Stimulated activated naive CD4-positive, alpha-beta T cell treated with Interleukin-2 at 50 U/mL for 16 hours (primary cell): ENCODE measurements at places on chromosomes 3 and 15.

DNA sequence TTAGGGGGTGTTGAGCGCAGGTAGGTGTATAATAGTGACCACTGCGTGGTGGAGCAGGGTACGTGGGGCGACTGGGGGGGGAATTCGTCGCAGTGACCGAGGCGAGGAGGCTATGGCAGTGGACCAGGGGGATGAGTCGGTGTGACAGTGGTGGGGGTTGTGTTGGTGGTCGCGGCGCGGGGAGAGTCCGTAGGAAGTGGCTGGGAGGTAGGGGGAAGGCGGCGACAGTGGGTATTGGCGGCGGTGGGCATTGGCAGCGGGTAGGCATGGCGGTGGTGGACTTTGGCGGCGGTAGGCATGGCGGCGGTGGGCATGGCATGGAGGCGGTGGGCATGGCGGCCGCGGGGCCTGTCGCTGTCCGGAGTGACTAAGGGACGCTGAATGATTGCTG lies 739 bp downstream of the SNRPN start:
- no peak for DNase-seq

DNA sequence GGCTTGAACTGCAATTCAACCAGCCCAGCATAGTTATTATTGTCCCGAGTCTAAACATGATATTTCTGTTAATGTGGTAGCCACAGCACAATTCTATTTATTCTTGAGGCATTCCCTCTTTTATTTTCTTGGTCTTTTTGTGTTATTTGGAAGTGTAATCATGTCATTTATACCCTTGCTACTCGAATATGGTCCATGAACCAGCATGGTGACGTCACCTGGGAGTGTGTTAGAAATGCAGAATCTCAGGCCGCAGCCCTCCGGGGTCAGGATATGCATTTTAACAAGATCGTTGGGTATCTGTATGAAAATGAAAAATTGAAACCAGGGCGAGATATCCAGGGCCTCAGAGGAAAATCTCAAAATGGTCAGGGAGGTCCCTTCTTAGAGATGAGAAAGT lies 165.0 kb upstream of the CTDSPL start:
- no peak for DNase-seq

GRCh38 chr3:140540262-140540661 lies 137.6 kb upstream of the TRIM42 start:
- no peak for DNase-seq

DNA sequence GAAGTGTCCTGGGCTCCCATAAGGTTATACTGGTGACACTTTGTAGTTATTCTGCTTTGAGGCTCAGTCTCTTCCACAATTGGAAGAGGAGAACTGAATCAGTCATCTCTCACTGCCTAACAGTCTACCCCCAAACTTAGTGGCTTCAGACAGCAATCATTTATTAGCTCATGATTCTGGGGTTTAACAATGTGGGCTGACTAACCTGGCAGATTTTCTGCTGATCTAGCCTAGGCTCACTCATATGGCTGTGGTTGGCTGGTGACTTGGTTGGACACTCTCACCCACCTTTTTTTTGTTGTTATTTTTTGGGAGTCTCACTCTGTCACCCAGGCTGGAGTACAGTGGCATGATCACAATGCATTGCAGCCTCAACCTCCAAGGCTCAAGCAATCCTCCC lies 7.1 kb downstream of the GPD1L start:
- DNase-seq = no peak

DNA sequence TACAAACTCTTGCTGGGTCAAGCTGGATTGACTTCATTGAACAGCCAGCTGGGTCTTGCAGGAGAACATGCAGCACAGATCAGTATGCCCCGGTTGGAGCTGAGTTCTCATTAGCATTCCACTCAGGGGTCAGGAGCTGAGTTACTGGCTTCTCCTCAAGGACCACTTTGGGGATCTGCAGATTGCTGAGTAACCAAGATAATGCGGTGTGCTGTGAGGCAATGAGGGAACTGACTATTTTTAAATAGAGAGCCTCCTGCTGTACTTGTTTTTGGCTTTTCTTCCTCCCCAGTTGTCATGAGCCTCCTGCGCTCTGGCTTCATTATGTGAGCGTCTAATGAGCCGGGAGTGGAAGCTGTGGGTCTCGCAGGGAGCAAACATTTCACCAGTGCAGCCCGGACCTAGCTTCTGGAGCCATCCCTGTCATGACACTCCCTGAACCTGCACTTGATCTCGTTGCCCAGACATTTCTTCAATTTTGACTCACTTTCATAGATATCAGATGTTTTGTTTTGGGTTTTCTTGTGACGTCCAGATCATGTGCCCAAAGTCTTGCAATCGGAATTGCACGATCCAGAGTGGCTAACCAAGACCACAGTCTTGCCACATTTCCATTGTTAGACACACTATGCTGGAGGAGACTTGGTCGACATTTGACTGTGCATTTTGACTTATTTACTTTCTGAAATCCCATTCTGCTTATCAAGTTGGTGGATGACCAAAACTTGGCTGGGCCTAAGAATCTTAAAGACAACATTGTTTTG lies 327.2 kb downstream of the LRTM1 start:
- no peak for DNase-seq

GRCh38 chr15:88242586-88243555 lies 13.7 kb downstream of the NTRK3 start:
- no peak for DNase-seq
